ENCODE measurements at places on chromosomes 3 and 15.

- no peak for DNase-seq
Measured at GRCh38 chr3:194282436-194283122, 68.5 kb downstream of the CPN2 start.

GRCh38 chr15:62047282-62047827 lies 12.9 kb downstream of the VPS13C start:
- no peak for DNase-seq

DNA sequence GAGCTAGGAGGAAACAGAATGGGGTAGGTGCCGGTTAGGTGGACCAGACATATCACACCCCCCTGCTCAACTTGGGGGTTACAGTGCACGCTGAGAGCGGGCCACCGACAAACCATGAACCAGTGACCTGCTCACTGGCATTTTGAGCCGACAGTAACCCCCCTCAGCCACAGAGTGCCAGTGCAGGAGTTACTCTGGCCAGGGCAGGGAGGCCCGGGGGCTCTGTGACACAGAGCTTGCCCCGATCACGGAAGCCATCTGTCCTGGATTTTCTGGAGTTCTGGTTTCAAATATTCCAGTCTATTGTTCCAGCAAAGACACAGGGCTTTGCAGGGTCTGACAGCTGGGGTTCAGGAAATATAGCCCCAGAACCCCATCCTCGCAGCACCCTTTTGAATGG lies 225.2 kb downstream of the VPS13C start:
- DNase-seq: no peak

DNA sequence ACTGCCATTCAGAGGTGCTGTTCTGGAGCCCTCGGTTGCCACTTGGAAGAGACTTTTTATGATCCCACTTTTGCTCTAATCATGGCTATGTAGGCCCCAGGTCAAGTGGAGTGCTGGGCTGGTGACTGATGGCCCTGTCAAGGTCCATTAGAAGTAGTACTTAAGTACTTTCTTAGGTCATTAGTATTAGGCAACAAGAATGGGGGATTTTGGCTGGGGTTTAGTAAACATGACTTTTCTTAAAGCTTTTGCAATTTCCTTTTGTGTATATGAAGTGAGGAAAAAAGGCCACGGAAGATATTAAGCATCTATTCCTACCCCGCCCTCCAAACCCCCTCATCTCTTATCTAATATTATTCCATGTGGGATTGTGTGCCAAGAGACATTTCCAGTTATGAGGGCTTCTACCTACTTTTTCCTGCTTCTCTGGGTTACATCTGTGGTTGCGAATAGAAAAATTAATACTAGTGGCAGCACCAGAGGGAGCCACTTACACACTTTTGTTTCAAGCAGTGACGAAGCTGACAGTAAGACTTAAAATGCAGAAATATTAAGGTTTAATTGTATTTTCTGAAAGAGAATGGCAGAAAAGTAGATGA lies 13.9 kb downstream of the NLGN1 start:
- no peak for DNase-seq

GRCh38 chr15:58513008-58513407 lies 81.2 kb downstream of the LIPC start:
- no peak for DNase-seq

GRCh38 chr3:155640098-155640497 lies 104.8 kb downstream of the PLCH1 start:
- no peak for DNase-seq

DNA sequence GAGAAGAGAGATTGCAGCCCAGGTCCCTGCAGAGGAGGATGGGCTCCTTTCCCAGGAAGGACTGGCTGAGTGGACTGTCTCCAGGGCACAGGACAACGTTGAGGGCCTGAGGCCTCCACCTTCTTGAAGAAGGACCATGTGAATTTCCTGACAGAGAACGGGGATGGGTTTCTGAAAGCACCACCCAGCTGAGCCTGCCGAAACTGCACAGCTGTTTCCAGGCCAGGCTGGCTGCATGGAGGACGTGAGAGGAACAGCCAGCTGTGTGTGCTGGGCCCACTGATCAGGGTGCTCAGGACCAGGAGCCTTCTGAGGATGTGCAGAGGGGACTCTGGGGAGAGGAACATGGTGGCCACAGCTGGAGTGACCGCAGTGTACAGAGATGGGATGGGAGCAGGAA lies 39.2 kb downstream of the HMCES start:
- DNase-seq: no peak

DNA sequence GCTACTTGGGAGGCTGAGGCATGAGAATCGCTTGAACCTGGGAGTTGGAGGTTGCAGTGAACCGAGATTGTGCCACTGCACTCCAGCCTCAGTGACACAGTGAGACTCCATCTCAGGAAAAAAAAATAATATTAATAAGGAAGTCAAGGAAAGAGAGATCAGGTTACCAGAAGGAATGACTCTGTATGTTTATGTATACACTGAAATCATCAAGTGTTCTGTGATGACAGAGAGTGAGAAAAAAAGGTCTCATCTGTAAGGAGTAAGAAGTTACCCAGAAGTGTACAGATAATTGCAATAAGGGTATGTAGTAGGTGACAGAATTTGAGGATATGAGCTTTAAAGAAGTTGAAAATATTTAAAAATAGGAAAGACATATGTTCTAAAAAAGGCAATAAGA lies 4.3 kb upstream of the CCDC50 start:
- DNase-seq: no peak

GRCh38 chr3:53534216-53534615 lies 39.8 kb downstream of the CACNA1D start:
- DNase-seq: no peak

GRCh38 chr3:53530205-53530604 lies 35.8 kb downstream of the CACNA1D start:
- no peak for DNase-seq

DNA sequence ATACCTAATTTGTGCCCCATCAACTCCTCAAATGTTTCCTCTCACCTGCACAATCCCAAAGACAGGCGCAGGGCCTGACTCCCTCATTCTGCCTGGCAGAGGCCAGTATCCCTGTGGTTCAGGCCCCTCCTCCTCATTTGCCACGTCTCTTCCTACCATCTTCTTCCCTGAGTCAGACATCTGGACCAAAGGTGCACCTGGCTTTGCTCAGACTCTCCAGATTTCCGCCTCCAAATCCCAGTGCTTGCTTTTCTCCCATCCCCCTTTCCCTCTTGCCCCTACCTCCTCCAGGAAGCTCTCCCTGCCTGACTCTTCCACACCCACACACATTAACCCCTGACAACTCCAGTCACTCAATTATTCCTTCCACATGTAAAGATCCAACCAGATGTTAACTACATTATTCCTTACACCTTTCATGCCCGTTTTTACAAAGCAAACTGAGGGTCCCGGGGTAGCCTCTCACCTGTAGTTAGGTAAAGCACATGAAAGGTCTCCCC lies 19.6 kb downstream of the SEMA7A start:
- no peak for DNase-seq

- no peak for DNase-seq
Measured at GRCh38 chr3:62329971-62330370, 43.4 kb downstream of the FEZF2 start.

- DNase-seq: no peak
Measured at GRCh38 chr15:100893964-100894295, 14.3 kb downstream of the ALDH1A3 start.

- no peak for DNase-seq
Measured at GRCh38 chr3:34200576-34200975, 402.1 kb downstream of the PDCD6IP start.

GRCh38 chr15:99764522-99764921 lies 31.3 kb upstream of the LYSMD4 start:
- DNase-seq: no peak

DNA sequence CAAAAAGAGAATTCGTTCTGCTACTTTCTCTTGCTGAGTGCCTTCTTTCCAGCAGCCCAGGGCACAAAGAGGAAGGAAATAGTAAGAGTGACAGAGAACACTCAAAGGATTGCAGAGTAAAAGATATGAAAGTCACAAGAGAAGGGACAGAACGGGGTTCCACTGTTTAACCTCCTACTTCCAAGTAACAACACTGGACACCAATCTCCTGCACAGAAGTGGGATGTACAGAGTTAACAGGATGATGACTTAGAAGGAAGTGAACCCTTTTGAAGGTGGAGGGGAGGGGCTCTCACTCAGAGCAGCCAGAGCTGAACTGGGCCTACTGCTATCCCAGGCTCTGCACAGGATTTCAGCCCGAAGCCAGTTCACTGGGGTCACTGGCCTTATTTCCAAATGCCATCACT lies 130.1 kb upstream of the PRICKLE2 start:
- DNase-seq: no peak

DNA sequence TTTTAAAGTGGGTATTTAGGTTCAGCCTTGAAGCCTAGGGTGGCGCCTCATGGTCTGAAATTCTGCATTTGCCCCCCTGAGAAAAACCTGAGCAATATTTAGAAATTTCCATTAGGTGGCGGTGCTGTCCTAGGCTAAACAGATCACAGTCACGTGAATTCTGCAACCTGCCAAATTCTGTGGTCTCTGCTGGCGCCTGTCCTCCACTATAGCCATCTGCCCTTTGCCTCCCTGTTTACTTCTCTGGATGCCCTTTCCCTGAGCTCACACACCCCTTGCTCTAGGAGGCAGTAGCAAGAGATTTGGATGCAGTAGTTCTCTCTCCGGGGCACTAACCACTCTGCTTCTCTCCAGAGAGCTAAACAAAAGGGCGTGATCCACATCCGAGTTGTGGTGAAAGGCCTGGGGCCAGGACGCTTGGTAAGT lies 9.1 kb downstream of the MRPS11 start:
- no peak for DNase-seq

- no peak for DNase-seq
Measured at GRCh38 chr3:68941055-68941454, 8.7 kb upstream of the TAFA4 start.

DNA sequence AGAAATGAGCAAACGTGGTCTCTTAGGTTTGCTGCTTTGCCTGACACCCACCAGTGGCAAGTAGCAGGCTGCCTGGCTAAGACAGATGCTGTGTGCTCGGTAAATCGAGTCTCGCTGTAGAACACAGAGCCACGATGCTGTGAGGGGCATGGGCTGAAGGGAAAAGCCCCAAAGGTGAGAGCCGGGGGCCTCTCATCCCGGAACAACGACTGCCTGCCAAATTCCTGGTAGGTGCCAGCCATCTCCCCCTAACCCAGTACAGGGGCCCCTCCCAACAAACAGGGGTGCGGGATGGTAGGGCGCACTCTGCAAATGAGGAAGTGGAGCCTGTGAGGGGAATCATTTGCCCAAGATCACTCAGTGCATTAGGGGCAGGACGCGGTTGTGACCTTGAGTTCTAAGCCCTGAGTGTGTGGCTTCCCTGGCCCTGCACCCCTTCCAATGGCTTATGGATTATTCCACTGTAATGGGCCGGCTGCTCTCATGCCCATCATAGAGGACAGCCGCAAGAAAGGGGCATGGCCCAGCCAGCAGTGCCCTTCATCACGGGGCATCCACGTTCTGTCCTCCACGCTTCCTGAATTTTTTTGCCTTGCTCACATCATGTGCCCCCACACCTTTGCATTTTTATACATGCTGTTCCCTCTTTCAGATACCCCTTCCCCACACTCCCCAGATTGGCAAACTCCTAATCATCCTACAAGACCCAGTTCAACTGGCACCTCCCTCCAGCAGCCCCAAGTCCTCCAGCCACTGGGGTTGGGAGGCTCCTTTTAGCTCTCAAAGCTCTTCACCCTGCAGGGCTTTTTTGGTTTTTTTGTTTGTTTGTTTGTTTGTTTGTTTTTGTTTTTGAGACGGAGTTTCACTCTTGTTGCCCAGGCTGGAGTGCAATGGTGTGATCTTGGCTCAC lies 125.4 kb downstream of the NUP210 start:
- DNase-seq: no peak

- no peak for DNase-seq
Measured at GRCh38 chr15:100937171-100937570, 18.0 kb downstream of the LRRK1 start.

DNA sequence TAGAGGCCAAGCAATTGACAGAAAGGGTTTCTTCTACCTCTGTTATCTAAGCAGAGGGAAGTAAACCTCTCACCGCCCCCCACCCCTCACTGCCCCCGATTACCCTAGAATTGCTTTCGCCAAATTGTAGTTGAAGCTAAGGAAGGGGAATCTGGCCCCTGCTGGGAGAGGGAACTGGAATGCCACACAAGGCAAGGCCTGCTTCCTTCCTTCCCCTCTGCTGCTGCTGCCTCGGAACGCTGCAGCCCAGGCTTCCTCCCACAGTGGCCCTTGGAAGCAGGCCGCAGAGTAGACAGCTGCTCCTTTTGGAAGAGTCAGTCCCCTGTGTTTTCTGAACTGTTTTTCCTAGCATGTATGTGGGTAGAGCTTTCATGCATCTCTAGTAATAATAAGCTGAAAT lies 21.6 kb downstream of the RLBP1 start:
- DNase-seq: no peak

DNA sequence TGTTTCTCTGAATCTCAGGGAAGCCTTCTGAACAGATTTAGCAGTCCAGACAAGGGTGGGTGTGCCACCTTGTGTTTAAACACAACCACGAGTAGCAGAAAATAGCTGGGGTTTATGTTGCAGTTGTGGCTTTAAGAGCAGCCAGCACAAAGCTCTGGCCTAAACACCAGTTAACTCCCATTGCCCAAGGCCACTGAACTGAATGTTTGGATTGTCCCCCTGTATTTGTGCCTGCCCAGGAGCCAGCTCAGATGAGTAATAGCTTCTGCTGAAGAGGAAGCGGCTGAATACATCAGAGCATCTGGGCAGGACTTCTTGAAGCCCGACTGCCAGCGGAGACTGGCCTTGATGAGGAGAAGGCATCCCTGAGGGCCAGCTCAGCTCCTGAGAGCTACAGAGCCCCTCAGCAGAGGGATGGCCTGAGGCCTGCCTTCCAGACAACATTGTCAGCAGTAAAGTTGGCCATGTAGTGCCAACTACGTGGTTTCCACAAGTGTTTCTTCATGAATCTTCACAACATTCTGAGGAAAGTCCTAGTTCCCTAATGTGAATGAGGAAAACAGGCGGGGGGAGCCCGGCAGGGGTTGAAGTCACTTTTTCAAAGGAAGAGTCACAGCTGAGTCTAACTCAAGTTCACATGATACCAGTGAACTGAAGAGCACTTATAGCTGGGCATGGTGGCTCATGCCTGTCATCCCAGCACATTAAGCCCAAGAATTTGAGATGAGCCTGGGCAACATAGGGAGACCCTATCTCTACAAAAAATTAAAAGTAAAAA lies 65.8 kb upstream of the ZBTB38 start:
- no peak for DNase-seq

- DNase-seq: no peak
Measured at GRCh38 chr15:82689147-82689546, 20.5 kb downstream of the AP3B2 start.

DNA sequence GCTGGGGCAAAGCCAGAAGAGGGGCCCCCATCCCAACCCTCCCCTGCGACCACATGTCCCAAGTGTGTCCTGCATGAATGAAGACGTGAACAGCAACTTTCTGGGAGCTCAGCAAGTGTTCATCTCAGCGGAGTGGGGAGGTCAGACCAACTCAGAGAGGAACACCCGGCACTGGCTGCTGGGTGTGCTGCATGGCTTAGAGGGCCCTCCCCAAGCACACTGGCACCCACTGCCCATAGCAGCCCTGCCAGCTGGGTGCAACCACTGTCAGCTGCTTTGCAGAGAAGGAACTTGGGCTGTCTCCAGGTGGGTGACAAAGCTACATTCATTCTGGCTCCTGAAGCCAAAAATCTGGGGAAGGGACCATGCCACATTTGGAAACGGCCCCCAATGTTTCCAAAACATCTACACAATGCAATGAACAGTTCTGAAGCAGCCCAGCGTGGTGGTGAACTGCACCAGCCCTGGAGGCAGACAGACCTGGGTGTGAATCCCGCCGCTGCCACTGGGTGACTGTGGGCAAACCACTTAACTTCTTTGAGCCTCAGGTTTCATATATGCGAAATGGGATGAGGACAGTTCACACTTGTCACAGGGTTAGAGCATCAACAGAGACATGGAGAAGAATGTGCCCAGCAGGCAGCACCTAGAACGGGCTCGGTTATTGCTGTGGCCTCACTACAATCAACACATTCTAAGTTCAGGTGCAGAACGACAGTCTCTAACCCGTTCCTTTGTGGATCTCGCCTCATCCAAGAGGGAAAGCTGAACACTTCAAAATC lies 145.4 kb downstream of the NUP210 start:
- DNase-seq: no peak

Measured in activated naive CD4-positive, alpha-beta T cell treated with Interleukin-2 at 50 U/mL for 16 hours (primary cell).